ENCODE measurements at places on chromosomes 1 and 21. TPM values are rescaled to one million over a fixed set of nuclear protein-coding genes. Genes with fewer than 3 reads are reported as not detected.

GRCh38 chr1:28199328-28200233, 23.1 kb upstream of the PTAFR start:
- no peak for DNase-seq

DNA sequence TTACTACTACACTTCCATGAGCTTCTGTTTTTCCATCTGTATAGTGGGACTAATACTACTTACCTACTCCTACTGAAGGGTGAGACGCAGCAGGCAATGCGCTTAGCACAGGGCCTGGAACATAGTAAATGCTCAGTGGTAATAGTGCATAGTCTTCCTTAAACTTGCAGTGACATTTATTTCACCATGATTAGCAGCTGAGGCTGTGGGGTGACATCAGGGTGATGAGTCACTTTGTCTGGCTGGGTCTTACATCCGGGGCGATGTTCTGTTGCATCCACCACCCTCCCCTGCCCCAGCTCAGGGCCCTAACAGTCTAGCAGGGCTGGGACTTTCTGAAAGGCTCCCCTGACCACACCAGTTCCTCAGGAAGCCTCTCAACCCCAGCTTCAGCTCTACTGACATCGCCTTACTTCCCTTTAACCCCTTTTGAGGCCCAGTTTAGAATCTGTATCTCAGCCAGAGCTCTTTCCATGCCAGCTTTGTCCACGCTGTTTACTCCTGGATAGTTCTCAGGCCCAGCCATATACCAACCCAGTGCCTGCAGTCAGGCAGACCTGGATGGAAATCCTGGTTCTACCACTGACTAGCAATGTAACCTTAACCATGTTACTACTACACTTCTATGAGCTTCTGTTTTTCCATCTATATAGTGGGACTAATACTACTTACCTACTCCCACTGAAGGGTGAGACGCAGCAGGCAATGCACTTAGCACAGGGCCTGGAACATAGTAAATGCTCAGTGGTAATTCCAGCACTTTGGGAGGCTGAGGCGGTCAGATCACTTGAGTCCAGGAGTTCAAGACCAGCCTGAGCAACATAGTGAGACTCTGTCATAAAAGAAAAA, 66.3 kb downstream of the CD58 start:
- peak; percentile 58 for DNase-seq

- no peak for DNase-seq
Observed at GRCh38 chr1:173064011-173064410, 13.3 kb upstream of the TNFSF18 start.

GRCh38 chr1:161305867-161306519, 3.8 kb downstream of the MPZ start:
- DNase-seq, result peak; percentile 70

DNA sequence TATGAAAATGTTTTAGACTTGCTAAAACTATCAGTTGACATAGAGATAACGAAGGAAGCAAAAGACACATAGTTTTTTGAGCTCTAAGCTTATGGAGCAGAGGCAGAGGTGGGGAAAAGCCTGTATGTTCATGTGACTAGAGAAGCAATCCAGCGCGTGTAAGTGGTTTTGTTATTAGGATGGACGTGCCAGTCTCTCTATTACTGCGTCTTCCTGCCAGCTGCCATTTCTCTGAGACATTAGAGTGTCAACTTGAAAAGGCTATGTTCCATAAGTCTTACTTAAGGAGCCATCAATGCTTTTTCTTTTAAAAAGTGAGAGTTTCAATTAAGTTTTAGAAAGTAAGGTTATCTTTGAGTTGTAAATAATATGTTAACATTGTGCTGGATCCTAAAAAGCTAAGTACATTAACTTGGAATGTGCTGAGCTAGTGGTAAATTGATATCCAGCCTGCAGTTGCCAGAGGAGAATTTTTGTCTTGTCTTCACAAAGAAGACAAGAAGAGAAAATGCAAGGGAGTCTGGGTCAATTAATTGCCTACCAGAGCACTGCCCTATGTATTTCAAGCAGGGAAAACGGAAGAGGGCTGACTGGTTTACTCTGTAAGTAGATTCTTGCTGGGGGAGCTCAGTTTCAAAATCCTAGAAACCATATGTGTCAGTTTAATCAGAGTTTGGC, 161.8 kb upstream of the B3GALT2 start:
- DNase-seq, result no peak

- no peak for DNase-seq
Observed at GRCh38 chr1:173476197-173476664, 904 bp upstream of the PRDX6 start.

DNA sequence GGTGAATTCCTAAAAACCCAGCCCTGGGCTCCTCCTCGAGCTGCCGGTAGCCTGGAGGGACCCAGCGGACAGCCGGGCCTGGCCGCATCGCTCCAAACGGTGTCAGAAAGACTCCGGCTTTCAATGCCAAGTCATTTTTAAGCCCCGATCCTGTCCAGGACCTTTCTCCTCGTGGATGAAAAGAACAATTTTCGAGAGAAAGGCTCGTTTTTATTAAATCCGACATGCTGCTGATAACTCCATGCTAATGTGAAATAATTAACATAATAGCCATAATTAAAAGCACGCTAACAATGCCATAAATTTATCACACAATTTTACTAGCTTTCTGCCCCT, 4.6 kb upstream of the FOXD3 start:
- no peak for DNase-seq

GRCh38 chr1:235073331-235073967, 55.2 kb downstream of the TOMM20 start:
- peak; percentile 94 for DNase-seq

- DNase-seq, result peak; percentile 82
Observed at GRCh38 chr1:6601049-6601922, 1.4 kb downstream of the KLHL21 start.

DNA sequence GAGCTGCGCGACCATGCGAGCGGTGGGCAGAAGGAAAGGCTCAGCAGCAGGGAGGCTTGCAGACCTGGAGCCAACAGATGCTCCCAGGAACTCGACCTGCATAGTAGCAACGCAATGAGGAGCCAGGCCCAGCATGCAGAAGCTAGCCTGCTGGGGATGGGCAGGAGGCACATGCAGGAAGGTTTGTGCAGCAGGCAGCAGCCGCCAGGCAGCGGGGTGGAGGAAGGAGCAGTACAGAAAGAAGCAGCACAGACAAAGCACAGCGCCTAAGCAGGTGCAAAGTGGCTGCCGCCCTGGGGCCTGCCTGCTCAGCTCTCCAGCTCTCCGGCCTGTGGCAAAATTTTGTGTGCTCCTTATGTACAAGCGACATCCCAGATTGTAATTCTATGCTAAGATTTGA, 213.5 kb upstream of the MAP1LC3C start:
- no peak for DNase-seq

DNA sequence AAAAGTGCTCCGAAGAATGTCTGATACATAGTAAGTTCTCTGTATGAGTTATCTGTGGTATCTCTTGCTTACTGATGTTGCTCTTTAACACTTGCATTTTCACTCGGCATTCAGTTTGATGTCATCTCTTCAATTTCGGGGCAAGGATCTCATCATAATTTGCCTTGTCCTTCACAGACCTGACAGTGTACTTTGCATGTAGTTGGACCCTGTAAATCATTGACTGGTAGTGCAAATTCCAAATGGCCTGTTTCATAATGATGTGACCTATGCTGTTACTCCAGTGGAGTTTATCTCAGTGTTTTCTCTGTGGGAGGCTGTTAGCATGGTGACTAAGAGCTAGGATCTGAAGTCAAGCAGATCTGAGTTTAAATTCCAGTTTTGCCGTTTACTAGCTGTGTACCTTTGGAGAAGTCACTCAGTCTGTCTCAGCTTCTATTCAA, 34.2 kb upstream of the ABCD3 start:
- no peak for DNase-seq

DNA sequence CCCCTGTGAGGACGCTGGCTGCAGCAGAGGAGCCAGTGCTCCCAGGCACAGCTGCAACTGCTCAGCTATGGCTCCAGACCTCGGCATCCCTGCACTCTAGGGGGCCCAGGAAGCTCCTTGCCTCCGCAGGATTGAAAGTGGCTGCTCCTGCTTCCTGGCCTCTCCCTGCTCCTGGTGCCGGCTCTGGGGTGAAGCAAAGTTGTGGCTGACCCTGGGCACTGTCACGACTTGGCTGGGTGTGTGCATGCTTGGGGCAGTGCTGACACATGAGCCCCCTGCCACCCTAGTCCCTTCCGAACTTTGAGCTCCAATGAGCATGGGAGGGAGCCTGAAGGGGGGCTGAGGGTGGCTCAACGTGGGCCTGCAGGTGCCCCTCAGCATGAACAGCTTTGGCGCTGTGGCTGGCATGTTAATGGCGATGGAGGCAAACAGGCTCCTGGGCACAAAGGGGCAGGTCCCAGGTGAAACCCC, 1512.2 kb downstream of the KCNT2 start:
- DNase-seq, result no peak

S1PR1 gene
- 22.9 TPM for total RNA-seq

LIPI gene
- total RNA-seq, result not detected

CCDC27 gene
- total RNA-seq, result not detected

PLPPR5 gene
- total RNA-seq, result not detected

NT5C1A gene
- total RNA-seq, result 112 TPM

THEM5 gene
- total RNA-seq, result not detected

DONSON gene
- 5.4 TPM for total RNA-seq

ATP6V0B gene
- total RNA-seq, result 87.9 TPM

SPRR2F gene
- not detected for total RNA-seq

MMP23B gene
- total RNA-seq, result 0.64 TPM

IL19 gene
- not detected for total RNA-seq

PTPRU gene
- total RNA-seq, result 25.6 TPM

Data from psoas muscle (tissue), 8 donors.